Endothelial cell (in vitro differentiated cells): ENCODE measurements at places on chromosomes 4 and X.
A peak's percentile ranks its signal among the peaks of the same experiment; 100 is the strongest.

DNA sequence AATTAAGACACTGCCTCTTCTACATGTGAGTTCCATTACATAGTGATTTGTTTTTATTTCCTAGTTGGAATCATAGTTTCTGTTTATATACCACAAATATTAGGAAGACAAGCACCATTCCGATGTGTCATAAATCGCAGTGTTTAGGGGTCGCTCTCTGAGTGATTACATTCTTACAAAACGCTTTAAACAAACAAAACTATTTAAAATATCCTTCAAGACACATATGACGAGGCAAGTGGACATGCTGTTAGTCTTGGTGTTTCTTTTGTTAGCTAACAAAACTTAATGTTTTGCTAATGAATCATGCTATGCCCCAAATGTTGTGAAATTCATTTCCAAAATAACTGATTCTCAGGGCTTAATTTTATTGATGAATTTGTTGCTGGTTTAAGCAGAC is 1219.3 kb upstream of the PRKX start:
- H3K4me3 ChIP-seq: no peak overlapping the region
- H3K4me1 ChIP-seq: no peaks in the 10 kb centered on the region
- DNase-seq: no peak
- H3K27ac ChIP-seq: no peak overlapping the region
- no peaks in the 10 kb centered on the region for H3K36me3 ChIP-seq

GRCh38 chr4:76955182-76955581 is 5.6 kb downstream of the SEPTIN11 start:
- no peak overlapping the region for H3K27ac ChIP-seq
- peaks cover 61% of the 10 kb centered on the region for H3K4me1 ChIP-seq
- peaks cover 18% of the 10 kb centered on the region for H3K36me3 ChIP-seq
- no peak for DNase-seq
- peaks cover 10% of the 10 kb centered on the region for H3K27me3 ChIP-seq
- H3K4me3 ChIP-seq: no peak overlapping the region

- DNase-seq: peak; percentile 39
- H3K36me3 ChIP-seq: peaks cover 7% of the 10 kb centered on the region
- H3K4me1 ChIP-seq: no peaks in the 10 kb centered on the region
- no peaks in the 10 kb centered on the region for H3K27me3 ChIP-seq
- H3K27ac ChIP-seq: no peak overlapping the region
Measured at GRCh38 chrX:50579955-50580354, 109.3 kb upstream of the DGKK start.

DNA sequence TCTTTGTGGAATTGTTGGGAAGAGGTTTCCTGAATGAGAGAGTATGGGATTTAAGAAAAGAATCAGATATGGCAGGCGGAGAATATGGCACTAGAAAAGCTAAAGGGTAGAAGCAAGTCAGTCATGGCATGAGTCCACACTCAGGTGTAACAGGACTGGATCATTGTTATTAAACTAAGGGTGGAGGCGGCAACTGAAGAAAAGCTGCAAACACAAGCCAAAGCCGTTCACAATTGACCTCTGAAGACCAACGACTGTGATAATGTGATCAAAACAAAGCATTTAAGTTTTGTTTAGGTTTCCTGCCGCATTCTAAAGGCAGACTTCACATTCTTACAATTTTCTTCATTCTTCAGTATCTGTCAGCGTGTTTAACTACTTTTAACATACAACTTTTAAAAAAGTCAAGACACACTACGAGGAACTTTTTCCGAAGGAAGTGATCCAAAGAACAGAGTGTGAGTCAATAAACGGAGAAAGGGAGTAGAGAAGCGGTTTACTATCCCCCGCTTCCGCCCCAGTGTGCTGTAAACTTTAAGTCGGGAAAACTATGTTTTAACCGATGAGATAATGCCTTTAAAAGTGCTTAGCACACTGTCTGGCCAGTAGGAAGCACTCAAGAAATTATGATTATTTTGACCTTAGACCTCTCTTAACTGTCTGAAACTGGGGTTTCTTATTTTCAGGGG is 909 bp upstream of the SLAIN2 start:
- peaks cover 25% of the 10 kb centered on the region for H3K4me1 ChIP-seq
- H3K36me3 ChIP-seq: peaks cover 8% of the 10 kb centered on the region
- H3K27ac ChIP-seq: peak overlapping the region; percentile 94
- peak overlapping the region; percentile 88 for H3K4me3 ChIP-seq
- DNase-seq: peak; percentile 6

DNA sequence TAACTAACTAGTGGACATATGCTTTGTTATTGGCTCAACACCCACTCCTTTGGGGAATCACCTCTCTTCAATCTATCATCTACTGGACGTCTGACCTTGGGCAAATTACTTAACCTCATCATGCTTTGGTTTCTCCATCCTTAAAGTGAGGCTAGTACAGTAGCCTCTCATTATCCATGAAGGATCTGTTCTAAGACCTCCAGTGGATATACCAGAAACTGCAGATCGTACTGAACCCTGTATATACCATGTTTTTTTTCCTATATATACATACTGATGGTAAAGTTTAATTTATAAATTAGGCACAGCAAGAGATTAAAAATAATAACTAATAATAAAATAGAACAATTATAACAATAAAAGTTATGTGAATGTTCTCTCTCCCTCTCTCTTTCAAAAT is 56.2 kb downstream of the HMGB3 start:
- H3K4me3 ChIP-seq: no peak overlapping the region
- no peak for DNase-seq
- H3K36me3 ChIP-seq: no peaks in the 10 kb centered on the region

- DNase-seq: no peak
- H3K27me3 ChIP-seq: no peaks in the 10 kb centered on the region
- H3K36me3 ChIP-seq: no peaks in the 10 kb centered on the region
- H3K27ac ChIP-seq: no peak overlapping the region
- no peak overlapping the region for H3K4me3 ChIP-seq
- H3K4me1 ChIP-seq: peaks cover 36% of the 10 kb centered on the region
Measured at GRCh38 chr4:95087657-95088455, 330.1 kb downstream of the BMPR1B start.

- H3K4me3 ChIP-seq: no peak overlapping the region
- H3K36me3 ChIP-seq: peaks cover 47% of the 10 kb centered on the region
- peaks cover 30% of the 10 kb centered on the region for H3K4me1 ChIP-seq
- no peak for DNase-seq
- peaks cover 13% of the 10 kb centered on the region for H3K27me3 ChIP-seq
Measured at GRCh38 chrX:56787734-56788152, 58.7 kb downstream of the NBDY start.

DNA sequence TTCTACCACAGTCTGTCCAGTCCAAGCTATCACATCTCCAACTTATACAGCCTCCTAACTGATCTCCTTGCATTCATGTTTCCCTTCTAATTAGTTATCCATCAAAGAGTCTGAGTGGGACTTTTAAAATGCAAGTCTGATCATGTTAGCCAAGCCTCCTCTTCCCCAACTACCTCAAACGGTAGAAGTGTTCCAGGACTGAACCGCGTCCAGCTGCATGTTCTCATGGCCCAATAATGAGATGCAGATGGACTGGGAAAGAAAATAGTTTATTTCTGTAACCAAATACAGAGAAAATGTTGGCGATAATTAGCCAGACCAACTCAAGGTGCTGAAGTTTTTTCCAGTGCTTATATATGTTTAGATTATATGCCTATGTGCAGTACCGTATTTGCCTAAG is 46.6 kb upstream of the PPP1R2C start:
- no peaks in the 10 kb centered on the region for H3K36me3 ChIP-seq
- H3K27me3 ChIP-seq: no peaks in the 10 kb centered on the region
- no peak overlapping the region for H3K27ac ChIP-seq
- no peak for DNase-seq
- no peak overlapping the region for H3K4me3 ChIP-seq

DNA sequence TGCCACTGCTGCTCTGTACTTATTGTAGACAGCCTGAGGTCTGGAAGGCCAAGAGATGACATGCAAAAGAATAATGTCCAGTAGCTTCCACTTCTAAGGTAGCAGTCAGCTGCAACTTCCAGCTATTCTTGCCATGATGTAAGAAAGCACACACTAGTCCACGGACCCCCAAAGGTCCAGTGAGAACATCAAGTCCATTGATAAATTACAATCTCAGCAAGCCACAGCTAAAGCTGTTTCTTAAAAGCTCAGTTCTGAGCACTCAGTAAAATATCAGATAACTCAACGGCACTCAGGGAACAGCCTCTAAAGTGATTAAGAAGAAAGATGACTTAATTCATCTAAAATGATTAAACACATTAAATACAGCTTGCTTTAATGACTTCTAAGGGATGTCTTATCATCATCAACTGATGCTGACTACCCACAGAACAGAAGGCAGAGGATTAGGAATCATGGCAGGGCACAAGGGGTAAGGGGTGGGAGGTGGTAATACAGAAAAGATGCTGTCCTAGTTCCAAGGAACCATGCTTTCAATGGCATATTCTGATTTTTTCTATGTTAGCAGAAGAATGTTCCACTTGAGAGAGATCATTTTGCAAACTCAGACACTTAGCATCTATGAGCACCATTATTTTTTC is 99.1 kb upstream of the CBR4 start:
- no peak overlapping the region for H3K27ac ChIP-seq
- H3K27me3 ChIP-seq: no peaks in the 10 kb centered on the region
- H3K4me1 ChIP-seq: peaks cover 2% of the 10 kb centered on the region
- peaks cover 41% of the 10 kb centered on the region for H3K36me3 ChIP-seq
- no peak for DNase-seq

DNA sequence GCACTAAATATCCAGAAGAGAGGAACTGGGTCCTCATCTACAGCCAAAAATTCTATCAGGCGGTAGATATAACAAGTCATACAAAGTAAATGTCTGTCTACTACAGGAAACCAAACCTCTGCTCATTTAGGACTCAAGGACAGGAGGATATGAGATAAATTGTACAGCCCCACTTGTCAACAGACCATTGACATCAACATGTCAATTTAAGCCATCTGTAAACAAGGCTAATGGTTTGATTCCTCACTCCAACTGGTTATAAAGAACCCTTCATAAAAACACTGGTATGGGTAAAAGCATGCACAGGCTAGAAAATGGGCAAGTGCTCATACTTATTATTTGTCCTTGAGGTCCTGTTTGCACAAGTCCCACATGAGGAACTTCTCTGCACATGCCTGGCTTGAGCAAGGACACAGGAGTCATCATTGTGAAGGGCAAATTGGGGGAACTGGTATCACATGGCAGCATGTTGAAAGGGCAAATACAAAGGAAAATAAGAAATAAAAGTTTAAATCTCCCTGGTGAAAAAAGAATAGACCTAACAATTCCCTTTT is 13.2 kb downstream of the RTL8B start:
- H3K27ac ChIP-seq: no peak overlapping the region
- no peaks in the 10 kb centered on the region for H3K36me3 ChIP-seq
- DNase-seq: no peak
- no peaks in the 10 kb centered on the region for H3K27me3 ChIP-seq

- no peak for DNase-seq
- no peak overlapping the region for H3K4me3 ChIP-seq
- peaks cover 3% of the 10 kb centered on the region for H3K27me3 ChIP-seq
- H3K4me1 ChIP-seq: no peaks in the 10 kb centered on the region
Measured at GRCh38 chr4:146051223-146051622, 112.6 kb upstream of the ZNF827 start.

GRCh38 chrX:39653691-39654090 is 444.1 kb downstream of the BCOR start:
- no peak overlapping the region for H3K27ac ChIP-seq
- no peak for DNase-seq
- no peaks in the 10 kb centered on the region for H3K36me3 ChIP-seq
- H3K4me1 ChIP-seq: peaks cover 6% of the 10 kb centered on the region
- H3K4me3 ChIP-seq: no peak overlapping the region
- H3K27me3 ChIP-seq: peaks cover 7% of the 10 kb centered on the region

DNA sequence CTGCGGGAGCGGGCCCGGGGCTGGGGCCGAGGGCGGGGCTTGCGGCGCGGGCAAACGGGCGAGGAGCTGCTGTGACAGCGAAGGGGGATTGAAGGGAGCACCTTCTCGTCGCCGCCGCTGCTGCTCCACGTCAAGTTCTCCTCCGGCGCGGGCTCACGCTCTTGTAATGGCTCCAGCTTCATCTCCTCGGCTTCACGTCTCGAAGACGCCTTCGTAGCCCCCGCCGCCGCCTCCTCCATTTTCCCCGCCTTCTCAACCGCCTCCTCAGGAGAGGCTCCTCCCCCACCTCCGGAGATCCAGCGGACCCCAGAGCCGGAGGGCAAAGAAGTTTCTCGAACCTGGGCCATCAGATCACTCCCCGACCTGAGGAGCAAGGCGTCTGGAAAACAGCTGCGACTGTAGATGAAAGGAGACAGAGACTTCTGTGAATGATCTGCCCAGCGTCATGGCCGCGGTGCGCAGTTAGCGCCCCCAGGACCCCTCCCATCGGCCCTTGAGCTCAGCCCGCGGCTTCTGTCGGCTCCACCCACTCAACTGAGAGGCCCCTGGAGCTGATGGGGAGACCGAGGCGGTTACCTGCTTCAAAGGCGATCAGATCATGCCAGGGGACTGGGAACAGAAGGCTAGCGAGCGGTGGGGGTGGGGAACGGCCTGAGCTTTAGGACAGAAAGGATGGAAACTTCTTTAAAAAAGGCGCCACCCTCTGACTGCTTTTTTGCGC is 895 bp downstream of the USP51 start:
- peak; percentile 35 for DNase-seq
- peak overlapping the region; percentile 96 for H3K4me3 ChIP-seq
- no peaks in the 10 kb centered on the region for H3K27me3 ChIP-seq

GRCh38 chr4:42633605-42634388 is 23.1 kb downstream of the ATP8A1 start:
- H3K27ac ChIP-seq: no peak overlapping the region
- H3K4me3 ChIP-seq: no peak overlapping the region
- H3K36me3 ChIP-seq: no peaks in the 10 kb centered on the region
- peaks cover 12% of the 10 kb centered on the region for H3K4me1 ChIP-seq
- no peaks in the 10 kb centered on the region for H3K27me3 ChIP-seq
- no peak for DNase-seq

DNA sequence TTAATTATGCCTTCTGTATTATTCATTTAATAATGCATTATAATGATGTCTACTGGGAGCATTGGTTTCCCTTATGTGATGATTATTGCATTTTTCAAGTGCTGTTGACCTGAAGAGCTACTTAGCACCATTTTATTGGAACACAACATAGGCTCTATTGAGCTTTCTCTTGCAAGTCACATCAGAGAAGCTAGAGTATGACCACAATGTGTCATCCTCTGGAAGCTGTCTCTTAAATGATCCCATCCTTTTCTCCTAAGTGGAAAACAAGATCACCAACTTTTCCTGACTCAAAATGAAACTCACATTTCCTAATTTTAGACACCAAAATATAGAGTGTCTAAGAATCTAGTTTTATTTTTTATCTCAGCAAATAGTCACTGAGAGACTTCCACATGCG is 1451.9 kb downstream of the PCDH7 start:
- H3K27me3 ChIP-seq: peaks cover 2% of the 10 kb centered on the region
- H3K27ac ChIP-seq: no peak overlapping the region
- DNase-seq: no peak

- no peak overlapping the region for H3K4me3 ChIP-seq
- H3K36me3 ChIP-seq: no peaks in the 10 kb centered on the region
- peaks cover 5% of the 10 kb centered on the region for H3K27me3 ChIP-seq
- H3K27ac ChIP-seq: no peak overlapping the region
Measured at GRCh38 chr4:147025042-147025441, 79.4 kb upstream of the TTC29 start.
